Tongue (tissue), 3 donors: ENCODE measurements at places on chromosomes 4 and X. TPM values are rescaled to one million over a fixed set of nuclear protein-coding genes. Genes with fewer than 3 reads are reported as not detected.
A peak's percentile ranks its signal among the peaks of the same experiment; 100 is the strongest.

GRCh38 chr4:129355516-129355915, 259.6 kb downstream of the C4orf33 start:
- no peak for DNase-seq

SOWAHB gene
- 0.82 TPM for total RNA-seq

DOK7 gene
- 30.9 TPM for total RNA-seq

DNA sequence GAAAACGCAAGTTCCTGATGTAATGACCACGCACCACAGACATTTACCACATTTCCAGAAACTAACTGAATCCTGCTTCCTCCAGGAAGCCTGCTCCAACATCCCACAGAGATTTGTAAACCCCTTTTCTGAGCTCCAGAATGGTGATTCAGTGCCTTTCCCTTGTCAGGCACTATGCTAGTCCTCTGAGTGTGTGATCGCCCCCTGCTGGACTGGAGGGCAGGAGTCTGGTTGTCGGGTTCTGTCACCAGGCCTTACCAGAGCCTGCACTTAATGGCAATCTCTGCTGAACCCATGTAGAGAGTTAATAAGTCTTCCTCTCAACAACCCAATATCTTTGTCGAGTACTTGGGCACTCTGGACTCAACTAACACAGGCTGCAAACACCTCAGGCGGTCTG, 14.5 kb upstream of the KDM5C start:
- DNase-seq: no peak

DNA sequence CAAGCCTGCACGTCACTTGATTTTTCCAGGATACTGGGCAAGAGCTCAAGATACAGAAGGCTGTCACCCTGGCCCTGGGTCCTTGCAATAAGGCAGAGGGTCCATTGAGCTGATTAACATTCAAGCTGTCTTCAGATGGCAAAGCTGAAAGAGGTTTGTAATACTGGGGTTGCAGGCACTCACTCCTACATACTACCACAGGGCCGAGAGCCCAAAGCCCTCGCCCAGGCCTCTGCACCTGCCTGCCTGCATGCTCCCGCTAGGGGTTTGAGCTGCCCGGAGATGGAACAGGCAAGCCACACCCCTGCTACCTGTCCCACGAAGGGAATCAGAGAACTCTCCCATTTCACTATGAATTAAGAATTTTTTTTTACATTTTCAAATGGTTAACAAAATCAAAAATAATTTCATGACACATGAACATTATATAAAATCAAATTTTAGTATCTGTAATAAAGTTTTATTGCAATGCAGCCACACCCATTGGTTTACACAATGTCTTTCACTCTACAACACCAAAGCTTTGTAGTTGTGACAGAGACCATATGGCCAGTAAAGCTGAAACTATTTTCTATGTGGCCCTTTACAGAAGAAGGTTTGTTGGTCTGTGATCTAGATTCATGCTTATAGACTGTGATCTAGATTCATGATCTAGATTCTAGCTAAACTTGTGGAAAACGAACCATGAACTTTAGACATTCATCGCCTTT, 530.4 kb upstream of the IGFBP7 start:
- DNase-seq: no peak

FGFBP1 gene
- total RNA-seq: 5.7 TPM

DNA sequence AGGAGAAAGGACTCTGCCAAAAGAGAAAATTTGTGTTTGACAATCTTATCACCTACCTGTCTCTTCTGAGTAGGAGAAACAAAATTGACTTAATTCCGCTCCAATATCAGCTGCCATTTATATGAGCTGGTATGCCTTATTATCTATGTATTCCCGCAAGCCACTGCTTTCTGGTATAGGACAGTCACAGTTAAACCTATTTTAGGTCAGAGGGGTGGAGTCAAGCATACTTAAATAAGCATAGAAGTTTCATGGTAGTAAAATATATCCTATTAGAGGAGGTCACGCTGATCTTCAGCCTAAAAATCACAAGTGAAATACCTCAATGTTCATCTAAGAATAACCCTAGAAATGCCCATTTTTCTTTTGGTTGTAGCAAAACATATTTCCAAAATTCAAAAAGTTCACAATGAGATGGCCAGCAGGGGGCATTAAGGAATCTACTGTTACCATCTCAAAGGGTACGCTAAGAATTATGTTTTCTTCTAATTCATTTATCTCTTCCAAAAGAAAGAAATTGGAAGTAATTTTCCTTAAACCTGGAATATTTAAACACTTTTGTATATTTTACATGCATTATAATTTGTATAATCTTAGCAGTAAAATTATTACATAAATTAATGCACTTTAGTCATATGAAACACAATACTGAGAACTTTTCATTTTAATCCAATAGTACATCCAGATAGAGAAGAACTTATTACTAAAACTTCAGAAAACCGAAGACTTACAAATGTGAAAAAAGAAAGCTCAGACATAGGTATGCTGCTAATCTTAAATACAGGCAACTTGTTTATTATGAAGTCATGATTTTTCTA, 10.5 kb downstream of the PPAT start:
- peak; percentile 68 for DNase-seq

- no peak for DNase-seq
Measured at GRCh38 chr4:126752126-126752525, 880.6 kb upstream of the INTU start.
